ENCODE measurements at places on chromosomes 16 and 17.

DNA sequence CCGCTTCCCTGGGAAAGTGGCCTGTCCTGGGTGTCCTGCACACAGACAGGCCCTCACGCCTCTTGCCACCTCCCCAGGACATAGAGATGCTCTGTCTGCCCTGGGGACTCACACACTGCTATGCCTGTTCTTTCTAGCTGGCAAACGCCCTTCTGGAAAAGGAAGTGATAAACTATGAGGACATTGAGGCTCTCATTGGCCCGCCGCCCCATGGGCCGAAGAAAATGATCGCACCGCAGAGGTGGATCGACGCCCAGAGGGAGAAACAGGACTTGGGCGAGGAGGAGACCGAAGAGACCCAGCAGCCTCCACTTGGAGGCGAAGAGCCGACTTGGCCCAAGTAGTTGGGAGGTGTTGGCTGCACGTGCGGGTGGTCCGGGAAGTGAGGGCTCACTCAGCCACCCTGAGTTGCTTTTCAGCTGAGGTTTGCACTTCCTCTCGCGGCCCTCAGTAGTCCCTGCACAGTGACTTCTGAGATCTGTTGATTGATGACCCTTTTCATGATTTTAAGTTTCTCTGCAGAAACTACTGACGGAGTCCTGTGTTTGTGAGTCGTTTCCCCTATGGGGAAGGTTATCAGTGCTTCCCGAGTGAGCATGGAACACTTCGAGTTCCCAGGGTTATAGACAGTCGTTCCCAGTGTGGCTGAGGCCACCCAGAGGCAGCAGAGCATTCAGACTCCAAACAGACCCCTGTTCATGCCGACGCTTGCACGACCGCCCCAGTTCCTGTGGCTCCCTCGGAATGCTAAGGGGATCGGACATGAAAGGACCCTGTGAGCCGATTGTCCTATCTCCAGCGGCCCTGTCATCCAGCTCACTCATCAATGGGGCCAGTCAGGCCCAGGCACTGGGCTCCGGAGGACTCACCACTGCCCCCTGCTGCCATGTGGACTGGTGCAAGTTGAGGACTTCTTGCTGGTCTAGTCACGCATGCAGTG is 3.5 kb upstream of the RPL13 start:
- DNase-seq, result peak; percentile 73

DNA sequence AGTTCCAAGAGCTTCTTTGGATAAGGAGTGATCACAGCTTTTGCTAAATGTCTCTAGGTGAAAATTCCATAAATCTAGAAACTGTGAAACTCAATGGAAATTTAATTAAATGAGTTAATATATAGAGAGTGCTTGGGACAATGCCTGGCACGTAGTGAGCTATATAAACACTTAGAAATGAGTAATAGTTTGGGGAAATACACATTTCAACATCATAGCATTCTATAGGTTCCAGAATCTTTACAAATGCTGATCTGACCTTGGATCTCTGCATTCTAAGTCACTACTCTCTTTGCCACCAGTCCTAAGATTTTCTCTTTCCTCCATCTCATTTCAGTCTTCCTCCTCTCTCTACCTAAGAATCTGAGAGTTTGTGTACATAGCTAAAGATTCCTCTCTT is 175.6 kb downstream of the SOX9 start:
- DNase-seq, result no peak

DNA sequence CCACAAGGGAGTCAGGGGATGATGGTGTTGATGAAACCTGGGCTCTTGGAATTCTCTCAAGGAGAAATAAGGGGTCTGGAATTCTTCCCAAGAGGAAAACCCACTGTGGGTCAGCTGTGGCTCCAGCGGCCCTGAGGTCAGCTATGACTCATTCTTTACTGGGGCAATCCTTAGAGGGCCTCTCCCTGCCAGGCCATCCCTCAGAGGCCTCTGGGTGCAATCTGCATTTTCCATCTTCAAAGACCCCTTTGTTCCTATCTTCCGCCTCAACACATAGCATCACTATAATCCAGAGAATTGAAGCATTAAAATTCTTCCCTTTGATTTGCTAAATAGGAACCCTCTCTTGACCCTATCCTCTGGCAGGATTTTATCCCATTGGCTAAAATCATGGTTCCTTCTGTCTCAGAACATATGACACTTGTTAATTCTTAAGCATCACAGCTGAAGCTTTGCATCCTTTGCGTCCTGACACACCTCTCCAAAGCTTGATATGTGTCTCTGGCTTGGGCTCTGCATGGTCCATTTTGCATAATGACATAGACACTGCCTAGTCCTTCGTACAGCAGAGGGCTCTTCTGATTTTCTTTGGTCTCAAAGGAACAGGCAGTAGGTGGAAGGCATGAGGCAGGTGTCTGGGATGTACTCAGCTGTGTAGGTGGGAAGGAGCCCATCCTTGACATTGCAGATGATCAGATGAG is 4.4 kb upstream of the KRT37 start:
- DNase-seq, result no peak

DNA sequence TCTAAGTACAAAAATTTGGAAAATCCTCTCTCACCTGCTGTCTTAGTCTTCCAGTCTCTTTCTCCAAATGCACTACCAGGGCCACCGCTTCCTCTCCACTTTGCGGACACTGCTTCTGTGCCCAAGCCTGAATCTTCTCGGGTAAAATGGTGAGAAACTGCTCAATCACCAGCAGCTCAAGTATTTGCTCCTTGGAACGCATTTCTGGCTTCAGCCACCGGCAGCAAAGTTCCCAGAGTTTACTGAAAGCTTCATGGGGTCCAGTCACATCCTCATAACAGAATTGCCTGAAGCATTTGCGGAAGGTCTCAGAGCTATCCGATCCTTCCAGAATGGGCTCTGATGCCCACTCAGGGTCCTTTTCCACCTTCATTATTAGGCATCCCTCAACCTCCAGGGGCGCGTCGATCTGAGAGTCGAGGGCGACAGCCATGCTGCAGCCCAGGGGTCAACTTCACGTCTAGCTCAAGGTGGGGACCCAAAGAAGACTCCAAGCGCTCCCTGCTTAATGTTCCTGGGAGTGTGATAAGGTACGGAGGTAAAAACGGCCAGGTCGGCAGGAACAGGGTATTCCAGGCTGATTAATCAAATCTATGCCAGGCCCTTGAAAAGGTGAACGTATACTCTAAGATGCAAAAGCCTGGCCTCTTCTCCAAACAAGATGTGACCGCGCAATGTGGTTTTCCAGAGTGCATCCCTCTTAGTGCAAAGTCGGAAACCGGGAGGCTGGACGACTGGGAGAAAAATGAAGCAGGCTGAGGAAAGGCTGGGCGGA is 763 bp downstream of the ZKSCAN2 start:
- no peak for DNase-seq

- DNase-seq, result no peak
These were observed 1.2 kb downstream of the NXN start for GRCh38 chr17:978103-979093.

DNA sequence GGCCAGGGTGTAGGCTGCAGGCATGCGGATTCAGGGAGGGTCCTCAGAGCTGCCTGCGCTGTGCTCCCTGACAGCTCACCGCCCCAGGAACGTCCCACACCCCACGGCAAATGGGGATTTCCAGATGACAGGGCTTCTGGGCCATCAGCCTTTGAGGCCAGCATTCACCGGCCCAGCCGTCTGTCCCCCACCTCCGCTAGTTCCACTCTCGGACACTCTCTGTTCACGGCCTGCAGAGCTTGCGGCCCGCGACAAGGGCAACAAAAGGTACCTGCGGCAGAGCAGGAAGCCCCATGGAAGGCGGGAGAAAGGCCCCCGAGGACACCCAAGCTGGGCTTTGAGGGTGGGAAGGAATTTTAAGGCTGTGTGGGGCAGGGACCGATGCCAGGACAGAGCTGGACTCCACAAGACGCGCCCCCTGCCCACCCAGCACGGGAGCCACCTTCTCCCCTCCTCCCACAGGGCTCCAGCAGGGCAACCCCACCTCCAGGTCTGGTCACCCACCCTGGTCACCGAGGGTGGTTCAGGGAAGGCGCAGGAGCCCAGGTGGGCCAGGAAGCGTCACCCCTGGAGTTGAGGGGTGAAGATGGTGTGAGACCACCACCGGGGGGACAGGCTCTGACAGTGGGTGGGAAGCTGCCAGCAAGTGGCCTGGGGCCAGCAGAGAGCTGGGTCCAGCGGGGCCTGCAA is 5.6 kb upstream of the CYBA start:
- no peak for DNase-seq

DNA sequence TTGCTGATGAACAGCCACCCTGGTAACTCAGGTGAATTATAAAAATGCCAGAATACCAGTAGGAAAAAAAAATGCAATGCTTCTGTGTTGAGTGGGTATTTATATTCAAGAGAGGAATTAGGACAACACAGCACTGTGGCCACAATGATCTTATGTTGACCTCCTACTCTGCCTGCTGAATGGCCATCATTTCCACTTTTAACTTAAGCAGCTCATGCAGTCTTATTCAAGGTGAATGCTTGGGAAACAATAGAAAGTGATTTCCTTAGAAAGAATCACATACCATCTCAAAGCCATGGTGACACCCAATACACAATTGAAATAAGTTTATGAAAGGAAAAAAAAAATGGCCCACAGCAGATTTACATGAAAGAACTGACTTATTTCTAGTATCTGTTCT is 224.0 kb downstream of the CDH8 start:
- DNase-seq, result no peak

DNA sequence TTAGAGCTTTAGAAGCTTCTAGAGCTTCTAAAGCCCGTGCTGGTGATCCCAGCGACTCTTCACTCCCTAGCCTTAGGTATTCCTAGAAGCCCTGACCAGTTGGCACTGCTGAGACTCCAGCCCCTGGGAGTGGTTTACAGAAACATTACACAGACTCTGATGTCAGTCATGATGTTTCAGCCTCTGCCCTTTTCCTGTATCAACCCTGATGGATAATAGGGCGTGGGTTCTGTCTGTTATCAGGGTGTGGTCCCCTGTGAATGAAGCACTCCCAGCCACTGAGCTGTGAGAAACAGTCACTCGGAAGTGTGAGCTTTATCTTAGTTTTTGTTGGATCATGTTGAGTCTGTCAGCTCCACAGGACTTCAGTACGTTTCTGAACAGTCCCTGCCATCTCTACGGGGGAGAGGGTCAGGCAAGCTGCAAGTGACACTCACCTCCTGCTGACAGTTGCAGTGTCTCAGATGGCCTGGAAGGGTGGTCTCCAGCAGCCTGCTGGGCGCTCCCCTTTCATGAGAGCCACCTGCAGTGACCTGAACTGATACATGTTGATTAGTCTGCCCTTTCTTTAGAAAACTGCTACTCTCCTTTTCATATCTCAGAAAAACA is 12.8 kb downstream of the GOSR2 start:
- no peak for DNase-seq

- no peak for DNase-seq
These were observed 64.9 kb downstream of the BAIAP2 start for GRCh38 chr17:81099888-81100287.

- DNase-seq, result no peak
These were observed 713.8 kb upstream of the RBFOX1 start for GRCh38 chr16:6618874-6619273.

GRCh38 chr16:4536391-4537106 is 2.0 kb downstream of the CDIP1 start:
- DNase-seq, result no peak

GRCh38 chr17:81520021-81520901 is 7.7 kb upstream of the ACTG1 start:
- DNase-seq, result no peak

DNA sequence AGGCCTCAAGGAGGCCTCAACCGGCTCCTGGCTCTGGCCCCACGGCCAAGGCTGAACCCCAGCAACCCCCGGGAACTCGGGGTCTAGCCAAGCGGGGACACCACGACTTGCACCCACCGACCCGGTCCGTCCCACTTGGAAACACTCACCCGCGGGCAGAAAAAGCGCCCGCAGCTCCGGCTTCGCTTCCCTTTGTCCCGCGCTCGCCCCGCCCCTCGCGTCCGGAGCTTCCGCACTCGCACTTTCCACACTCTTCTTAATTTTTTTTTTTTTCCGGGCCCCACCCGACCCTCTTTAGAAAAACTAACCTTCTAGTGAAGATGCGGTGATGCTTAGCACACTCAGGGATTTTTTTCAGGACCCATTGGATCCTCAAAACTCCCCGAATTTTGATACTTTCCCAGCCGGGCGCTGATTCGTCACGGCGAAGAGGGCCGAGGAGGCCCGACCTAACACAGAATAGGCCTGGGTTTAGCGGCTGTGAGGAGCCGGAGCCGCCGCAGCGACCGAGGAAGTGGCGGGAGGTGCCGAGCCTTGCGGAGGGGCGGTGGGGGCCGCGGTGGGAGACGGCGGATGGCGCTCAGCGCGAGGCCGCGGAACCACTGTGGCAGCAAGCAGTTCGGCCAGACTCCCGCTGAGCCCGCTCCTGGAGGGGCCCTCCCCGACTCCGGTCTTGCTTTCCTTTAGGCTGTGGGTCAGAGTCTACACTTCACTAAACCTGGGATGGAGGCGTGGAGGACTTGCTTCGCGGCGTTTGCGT is at the start of gene SMARCE1:
Gene SMARCE1 (minus strand): TSS at position 195 of the 760 bp plus-strand sequence. CDS start 2,016 bp downstream, outside the sequence.
- DNase-seq, result peak; percentile 71

- peak; percentile 58 for DNase-seq
These were observed 485 bp downstream of the DYNLL2 start for GRCh38 chr17:58083491-58084316.

- DNase-seq, result no peak
These were observed 14.2 kb upstream of the ADCY7 start for GRCh38 chr16:50252082-50252611.

DNA sequence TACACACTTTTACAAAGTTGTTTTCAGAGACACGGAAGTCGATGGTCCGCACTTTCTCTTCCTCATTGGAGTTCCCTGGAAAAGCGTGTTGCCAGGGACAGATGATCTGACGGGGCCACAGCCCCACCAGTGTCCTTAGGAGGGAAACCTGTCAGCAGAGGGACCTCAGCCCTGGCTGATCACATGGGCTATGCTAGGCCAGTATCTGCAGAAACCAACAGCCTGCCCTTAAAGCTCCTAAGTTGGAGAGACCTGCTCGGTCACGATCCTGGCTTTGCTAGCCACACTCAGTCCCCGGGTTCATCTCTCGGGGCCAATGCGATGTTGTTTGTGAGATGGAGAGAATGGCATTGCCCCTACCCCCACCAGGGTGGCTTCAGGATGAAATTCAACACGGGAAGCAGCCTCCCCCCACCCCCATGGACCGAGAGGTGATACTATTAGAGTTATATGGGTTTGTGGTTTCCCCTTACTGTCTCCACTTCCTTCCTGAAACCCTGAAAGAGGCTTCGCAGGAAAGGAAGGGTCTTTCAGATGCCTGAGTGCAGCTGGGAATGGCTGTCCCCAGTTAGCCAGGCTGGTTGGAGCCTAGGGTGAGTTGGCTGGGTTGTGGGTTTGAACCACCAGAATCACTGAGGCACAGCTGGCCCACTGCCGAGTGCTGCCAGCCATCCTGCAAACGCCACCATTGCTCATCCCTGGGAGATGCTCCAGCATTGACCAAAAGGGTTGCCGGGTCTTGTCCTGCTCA is 16.6 kb downstream of the RMI2 start:
- no peak for DNase-seq
